AG09309 (cell line): ENCODE measurements at places on chromosomes 16 and 17.

- no peak for DNase-seq
Observed at GRCh38 chr17:42321555-42321954, 33.3 kb downstream of the STAT5A start.

GRCh38 chr16:78155791-78156345, 56.4 kb downstream of the WWOX start:
- DNase-seq, result no peak

GRCh38 chr17:1077986-1078711, 81.2 kb downstream of the TIMM22 start:
- no peak for DNase-seq

DNA sequence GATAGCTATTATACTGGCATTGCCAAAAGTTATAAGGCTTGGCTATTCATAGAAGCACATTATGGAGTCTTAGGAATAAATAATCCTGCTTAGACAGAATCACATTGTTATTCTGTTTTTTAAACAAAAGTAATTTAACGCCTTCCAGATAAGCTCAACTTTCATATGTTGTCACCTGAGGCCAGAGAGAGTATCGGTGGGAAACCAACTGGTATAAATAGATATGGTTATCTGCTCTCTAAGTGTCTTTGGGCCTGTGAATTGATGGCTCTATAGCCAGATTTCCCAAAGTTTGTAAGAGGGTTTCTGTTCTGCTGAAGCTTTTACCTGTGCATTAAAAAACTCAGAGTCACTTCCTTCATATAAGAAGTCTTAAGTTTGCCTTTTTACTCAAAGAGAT, 1449.4 kb downstream of the CDH11 start:
- DNase-seq, result no peak
